Ecto neural progenitor cell (in vitro differentiated cells): ENCODE measurements at places on chromosomes 13 and 19.

GRCh38 chr13:110677731-110678545 is 28.0 kb downstream of the CARS2 start:
- DNase-seq: no peak

- no peak for DNase-seq
Measured at GRCh38 chr19:2578391-2578890, 102.5 kb downstream of the GADD45B start.

DNA sequence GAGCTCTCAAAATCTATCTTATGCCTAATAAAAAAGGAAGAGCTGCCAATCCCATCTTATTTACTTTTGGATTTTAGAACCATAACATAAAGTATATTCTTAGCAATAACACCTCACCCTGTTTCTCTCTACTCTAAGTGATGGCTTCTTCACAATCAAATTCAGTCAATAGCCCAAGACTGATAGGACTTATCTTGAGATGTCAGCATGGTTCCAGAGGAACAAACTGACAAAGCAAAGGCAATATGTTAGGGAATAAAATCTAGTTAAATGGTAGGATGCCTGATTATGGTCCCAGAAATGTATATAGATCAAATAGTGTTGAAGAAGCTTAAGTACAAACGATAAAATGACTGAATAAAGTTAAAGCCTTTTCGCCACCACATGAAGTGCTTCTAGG is 36.3 kb downstream of the DACH1 start:
- DNase-seq: no peak

- DNase-seq: no peak
Measured at GRCh38 chr13:86986448-86986847, 684.7 kb upstream of the SLITRK5 start.
